Activated CD8-positive, alpha-beta memory T cell treated with anti-CD3 and anti-CD28 coated beads, Interleukin-2, amount 10 ng/mL, durations not matched to agents 7 days and 5 days (primary cell): ENCODE measurements at places on chromosomes 2 and 18. TPM values are rescaled to one million over a fixed set of nuclear protein-coding genes. Genes with fewer than 3 reads are reported as not detected.

The FBXO48 gene
- total RNA-seq = 3.3 TPM

The SERPINB3 gene
- total RNA-seq = not detected

The FHOD3 gene
- total RNA-seq = not detected

The ATG4B gene
- 95.3 TPM for total RNA-seq

The TLX2 gene
- 0.82 TPM for total RNA-seq

The MRPS5 gene
- total RNA-seq = 82.7 TPM

The HS1BP3 gene
- total RNA-seq = 12.9 TPM

The BBS5 gene
- total RNA-seq = 1.3 TPM

The DIPK1C gene
- not detected for total RNA-seq

The PLGLB1 gene
- 3.3 TPM for total RNA-seq

The IL36RN gene
- total RNA-seq = not detected
